ENCODE measurements at places on chromosomes 4 and X.

GRCh38 chr4:22881411-22881810 is 188.7 kb downstream of the GBA3 start:
- DNase-seq: no peak

GRCh38 chr4:5757091-5757490 is 46.1 kb downstream of the EVC start:
- DNase-seq: no peak

DNA sequence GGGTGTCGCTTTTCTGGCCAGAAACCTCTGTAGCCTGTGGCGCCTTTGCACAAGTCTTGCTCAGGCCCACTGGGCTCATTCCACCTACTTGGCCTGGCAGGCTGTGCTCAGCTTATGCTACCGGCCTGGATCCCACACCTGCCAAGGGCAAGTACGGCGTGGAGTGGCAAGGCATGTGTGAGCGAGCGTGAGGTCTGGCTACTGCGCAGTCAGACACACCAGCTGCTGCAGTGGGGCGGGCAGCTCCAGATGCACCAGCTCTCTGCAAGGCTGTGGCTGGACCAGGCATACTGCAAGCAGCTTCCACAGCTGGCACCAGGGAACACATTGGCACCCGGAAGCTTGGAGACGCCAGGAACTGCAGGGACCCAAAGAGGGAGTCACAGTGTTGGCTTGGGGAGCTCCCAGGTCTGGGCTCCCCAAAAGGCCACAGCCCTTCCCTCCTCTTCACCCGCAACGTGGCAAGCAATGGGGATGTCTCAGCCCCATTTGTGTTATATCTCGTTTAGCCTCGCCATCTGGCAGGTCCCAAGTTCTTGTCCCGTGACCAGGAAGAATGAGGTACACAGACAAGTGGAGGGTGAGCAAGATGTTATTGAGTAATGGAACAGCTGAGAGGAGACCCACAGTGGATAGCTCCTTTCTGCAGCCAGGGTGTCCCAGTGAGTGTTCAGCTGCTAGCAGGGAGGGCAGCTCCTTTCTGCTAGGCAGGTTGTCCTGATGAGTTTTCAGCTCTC is 3.8 kb upstream of the FBXW7 start:
- DNase-seq: no peak

DNA sequence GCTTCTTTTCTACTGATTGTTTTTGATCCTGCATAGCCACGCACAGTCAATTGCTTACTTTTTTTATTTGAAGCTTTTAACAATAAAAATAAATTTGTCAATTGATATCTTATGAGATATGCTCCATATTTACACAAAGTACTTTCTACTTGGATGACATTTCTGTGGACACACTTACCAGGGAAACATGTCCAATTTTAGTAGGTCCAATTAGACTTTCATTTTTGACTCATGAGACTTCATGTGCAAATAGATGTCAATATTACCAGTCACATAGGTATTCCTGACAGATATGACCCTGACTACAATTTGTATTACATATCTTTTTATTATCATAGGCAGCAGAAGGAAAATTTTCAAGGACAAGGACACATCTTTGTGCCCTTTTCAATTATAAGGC is 219.9 kb upstream of the ANKRD50 start:
- no peak for DNase-seq

- no peak for DNase-seq
Measured at GRCh38 chrX:149831473-149831872, 49.5 kb upstream of the MAGEA8 start.

DNA sequence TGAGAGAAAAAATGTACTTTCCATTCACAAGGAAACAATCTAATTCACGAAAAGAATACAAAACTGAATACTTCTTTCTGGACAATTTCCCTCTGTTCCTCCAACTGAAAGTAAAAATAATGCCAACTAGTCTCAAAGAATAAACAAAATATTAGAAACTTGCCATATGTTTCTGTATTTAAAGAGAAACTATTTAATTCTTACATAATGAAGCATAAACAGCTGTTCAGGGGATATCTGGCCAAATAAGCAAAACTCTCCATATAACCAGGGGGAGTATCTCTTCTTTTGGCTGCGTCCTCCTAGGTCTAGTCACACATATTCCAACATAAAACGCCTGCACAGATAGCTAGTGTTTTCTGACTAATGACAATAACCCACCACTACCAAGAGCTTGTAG is 805 bp downstream of the GATB start:
- no peak for DNase-seq

DNA sequence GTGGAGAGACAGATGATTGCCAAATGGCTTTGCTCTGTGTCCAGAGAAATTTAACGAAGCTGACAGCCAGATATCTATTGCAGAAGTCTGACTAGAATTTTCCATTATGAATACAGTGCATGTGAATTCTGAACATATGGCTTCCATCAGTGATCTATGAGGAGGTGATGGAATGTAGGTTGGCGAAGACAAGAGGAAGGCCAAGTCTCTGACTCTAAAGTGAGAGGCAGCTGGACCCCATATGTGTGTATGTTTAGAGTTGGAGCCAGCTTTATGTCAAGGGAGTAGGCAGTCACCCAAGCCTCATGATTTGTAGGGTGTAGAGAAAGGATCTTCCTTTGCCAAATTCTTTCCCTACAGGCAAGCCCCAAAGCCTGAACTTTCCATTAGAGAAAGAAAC is 76.2 kb upstream of the TEX13D start:
- no peak for DNase-seq

DNA sequence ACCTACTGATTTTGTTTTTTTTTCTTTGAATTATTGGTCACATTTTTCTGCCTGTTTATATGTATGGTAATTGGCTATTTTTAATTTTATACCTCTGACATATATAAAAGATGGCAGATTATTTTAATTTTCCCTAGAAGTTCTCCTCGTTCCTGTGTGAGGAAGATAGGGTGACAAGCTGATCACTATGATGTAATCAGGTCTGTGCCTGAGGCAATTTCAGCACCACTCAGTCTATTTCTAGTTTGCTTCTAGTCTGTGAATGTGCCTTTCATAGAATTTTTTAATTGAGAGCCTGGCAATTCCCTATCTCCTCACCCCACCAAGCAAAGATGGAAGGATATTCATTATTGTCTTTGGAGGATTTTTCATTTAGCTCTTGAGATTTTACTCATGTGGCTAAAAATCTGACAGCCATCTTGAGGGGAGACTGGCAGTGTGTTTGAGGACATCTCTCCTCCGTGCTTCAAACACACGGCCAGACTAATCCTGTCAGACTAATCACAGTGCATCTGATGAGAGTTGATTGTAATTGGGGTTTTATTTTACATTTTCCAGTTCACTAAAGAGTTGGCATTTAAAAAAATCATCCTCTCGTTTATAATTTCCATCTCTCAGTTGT is 500.3 kb downstream of the TRIML1 start:
- no peak for DNase-seq

DNA sequence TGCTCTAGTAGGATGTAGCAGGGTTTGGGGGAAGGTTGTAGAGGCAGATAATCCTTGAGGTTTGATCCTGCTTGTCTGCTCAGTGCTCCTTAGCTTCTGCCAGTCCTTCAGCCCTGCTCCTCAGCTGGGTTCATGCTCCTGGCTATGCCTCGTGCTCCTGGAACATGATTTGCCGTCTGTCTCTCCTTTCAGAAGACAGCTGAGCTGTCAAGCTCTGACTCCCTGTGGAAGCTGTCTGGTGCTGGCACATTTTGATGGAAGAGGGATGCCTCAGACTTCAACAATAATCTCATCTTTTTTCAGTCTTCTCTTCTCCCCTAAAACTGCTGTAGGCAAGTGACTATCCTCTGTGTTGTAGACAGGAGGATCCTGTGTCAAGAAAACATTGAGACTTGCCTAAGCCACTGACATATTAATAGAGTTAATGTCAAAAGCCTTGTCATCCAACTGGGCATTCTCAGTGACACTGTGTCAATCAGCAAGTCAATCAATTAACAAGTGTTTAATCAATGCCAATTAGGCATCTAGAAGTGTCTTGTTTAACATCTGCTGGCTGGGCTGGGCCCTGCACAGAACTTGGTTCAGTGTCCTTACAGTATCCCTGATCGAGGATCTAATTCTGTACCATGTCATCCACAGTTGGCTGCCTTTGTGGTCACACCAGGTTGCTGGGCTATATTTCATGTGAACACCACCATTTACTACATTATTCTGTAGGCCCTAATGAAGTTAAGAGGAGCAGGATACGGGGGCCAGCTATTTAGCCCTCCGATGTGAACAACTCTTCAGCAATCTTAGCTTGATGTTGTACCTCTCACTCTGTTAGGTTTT is 96.7 kb downstream of the SYNPO2 start:
- DNase-seq: no peak

- DNase-seq: no peak
Measured at GRCh38 chr4:166165829-166166420, 292.9 kb downstream of the TLL1 start.

DNA sequence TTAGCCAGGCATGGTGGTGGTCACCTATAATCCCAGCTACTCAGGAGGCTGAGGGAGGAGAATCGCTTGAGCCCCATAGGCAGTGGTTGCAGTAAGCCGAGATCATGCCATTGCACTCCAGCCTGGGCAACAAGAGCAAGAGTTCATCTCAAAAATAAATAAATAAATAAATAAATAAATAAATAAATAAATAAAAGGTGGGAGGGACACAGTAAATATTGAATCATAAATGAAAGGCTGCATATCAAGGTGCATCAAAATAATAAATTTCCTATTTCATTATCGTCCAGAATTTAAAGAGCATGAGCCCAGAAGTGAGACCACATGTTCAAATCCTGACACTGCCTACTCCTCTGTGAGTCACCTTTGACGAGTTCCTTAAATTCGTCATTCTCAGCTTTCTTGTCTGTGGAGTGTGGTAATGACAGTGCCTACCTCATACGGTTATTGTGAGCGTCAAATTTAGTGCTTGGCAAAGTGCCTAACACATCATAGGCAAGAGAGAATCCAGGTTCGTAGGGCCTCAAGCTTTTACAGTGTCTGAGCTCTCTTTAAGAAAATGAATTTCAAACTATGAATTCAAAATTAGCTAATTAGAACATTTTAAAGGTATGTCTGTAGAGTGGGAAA is 49.9 kb downstream of the IL15 start:
- DNase-seq: no peak

GRCh38 chr4:16641971-16642370 is 256.5 kb downstream of the LDB2 start:
- no peak for DNase-seq

GRCh38 chr4:182257016-182257415 is 13.8 kb downstream of the TENM3 start:
- no peak for DNase-seq

GRCh38 chr4:158202481-158202880 is 7.8 kb upstream of the TMEM144 start:
- no peak for DNase-seq

DNA sequence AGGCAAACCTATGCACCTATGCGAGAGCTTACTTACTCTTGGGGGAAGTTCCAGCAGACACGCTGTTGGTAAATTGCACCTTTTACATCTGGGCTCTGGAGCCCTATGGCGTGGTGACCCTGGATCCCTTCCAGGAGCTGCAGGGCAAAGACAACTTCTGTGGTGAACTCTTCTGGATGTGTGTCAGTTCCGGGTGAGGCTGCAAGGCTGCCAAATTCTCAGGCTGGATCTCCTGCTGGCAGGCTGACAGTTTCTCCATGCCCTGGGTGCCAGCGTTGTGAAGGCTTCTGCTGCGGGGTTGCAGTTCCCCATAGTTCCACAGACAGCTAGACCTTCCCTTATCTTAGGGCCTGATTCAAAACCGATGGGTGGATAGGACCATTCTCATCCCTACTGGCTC is 37.9 kb downstream of the RAP2C start:
- no peak for DNase-seq

GRCh38 chr4:25950461-25951389 is 36.7 kb downstream of the SMIM20 start:
- DNase-seq: no peak

- DNase-seq: no peak
Measured at GRCh38 chrX:11419102-11419501, 125.9 kb downstream of the AMELX start.

- DNase-seq: no peak
Measured at GRCh38 chr4:140095694-140096482, 58.1 kb downstream of the MAML3 start.

DNA sequence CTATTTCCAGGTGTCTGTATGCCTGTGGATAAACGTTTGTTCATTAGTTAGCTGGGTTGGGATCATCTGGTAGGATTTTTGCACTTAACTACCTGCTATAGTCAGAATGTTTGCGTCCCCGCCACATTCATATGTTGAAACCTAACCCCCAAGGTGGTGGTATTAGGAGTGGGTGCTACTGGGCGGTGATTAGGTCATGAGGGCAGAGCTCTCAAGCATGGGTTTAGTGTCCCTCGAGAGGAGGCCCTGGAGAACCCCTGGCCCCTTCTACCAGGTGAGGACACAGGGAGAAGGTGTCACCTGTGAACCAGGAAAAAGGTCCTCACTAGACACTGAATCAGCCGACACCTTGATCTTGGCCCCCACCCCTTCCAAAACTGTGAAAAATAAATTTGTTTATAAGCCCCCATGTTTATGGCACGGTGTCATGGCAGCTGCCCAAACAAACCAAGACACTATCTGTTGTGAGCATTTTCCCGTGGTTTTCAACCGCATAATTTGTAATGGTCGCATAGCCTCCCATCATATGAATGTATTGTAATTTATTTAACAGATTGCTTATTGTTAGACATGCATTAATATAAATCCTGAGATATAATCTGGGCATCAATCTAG is 92.7 kb upstream of the TRIM2 start:
- DNase-seq: no peak

- DNase-seq: no peak
Measured at GRCh38 chr4:89054627-89055026, 2.4 kb downstream of the FAM13A start.

DNA sequence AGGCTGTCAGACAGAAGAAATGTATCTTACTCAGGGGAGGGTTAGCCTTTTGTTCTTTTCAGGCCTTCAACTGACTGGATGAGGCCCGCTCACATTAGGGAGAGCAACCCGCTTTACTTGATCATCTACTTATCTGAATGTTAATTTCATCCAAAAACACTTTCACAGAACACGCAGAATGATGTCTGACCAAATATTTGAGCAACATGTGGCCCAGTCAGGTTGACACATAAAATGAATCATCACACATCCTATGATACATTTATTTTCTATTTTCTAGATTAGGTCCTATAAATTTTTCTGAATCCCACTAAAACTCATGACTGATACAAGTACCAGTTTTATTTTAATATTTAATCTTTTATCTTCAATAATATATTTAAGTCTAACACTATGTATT is 260.3 kb downstream of the IL15 start:
- DNase-seq: no peak

GRCh38 chrX:13381514-13381913 is 61.7 kb upstream of the ATXN3L start:
- DNase-seq: no peak

GRCh38 chrX:45992402-45993123 is 552.7 kb downstream of the ZNF674 start:
- DNase-seq: no peak

- DNase-seq: no peak
Measured at GRCh38 chr4:8038719-8039251, 99.1 kb upstream of the AFAP1 start.

DNA sequence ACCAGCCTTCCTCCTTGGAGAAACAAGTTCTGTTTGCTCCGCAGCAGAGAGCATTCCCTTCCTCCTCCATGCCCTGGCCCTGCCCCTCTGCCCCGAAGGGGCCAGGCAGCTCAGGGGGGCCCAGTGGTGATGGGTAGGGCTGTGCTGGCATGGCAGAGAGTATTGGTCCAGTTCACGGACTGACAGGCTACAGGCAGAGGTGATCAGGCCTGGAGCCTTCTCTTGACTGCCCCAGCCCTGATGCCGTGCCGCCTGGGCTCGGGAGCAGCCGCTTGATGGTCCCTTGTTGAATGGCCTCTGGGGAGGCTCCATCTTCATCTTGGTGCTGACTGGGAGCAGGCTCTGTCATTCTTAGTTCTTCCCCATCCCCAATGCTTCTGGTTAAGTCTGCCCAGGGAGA is 9.6 kb downstream of the NLGN3 start:
- no peak for DNase-seq

- DNase-seq: no peak
Measured at GRCh38 chr4:57424232-57424897, 314.2 kb upstream of the IGFBP7 start.

Measured in SIG-M5 (cell line).